ENCODE measurements at places on chromosomes 2 and 18.

DNA sequence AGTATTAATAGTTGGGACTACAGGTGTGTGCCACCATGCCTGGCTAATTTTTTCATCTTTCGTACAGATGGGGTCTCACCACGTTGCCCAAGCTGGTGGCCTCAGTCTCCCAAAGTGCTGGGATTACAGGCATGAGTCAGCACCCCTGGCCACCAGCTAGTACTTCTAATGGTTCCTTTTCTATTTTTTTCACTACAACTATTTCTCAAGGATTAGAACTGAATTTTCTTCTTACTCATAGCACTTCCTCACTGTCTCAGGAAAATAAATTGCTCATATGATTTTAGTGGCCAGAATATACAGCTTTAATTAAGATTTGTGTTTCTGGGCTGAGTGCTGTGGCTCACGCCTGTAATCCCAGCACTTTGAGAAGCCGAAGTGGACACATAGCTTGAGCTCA is 43.2 kb upstream of the SOS1 start:
- no peaks in the 10 kb centered on the region for H3K36me3 ChIP-seq
- H3K4me3 ChIP-seq = no peak overlapping the region
- no peak overlapping the region for H3K27ac ChIP-seq
- H3K27me3 ChIP-seq = no peaks in the 10 kb centered on the region
- no peak for DNase-seq

DNA sequence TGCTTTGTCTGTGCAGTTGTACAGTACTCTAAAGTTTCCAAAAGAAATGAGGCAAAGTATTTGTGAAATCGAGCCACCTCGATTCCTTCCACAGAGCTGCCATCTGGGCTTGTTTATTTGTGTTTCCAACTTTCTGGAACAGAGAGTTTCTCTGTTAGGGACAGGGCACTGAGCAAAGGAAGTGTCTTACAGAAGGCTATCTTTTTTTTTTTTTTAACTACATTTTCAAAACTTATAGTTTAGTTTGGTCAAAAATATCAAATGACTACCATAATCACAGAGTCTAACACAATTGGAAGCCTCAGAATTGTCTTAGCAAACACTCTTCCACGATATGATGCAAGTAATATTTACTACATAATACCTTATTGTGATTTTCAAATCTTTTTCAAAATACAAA is 796 bp downstream of the RFTN2 start:
- H3K27ac ChIP-seq = no peak overlapping the region
- no peak for DNase-seq
- H3K36me3 ChIP-seq = no peaks in the 10 kb centered on the region

GRCh38 chr2:164992818-164993217 is 37.5 kb upstream of the SLC38A11 start:
- no peaks in the 10 kb centered on the region for H3K36me3 ChIP-seq
- H3K4me1 ChIP-seq = peaks cover 21% of the 10 kb centered on the region
- no peak overlapping the region for H3K4me3 ChIP-seq
- H3K27ac ChIP-seq = no peak overlapping the region
- peak; percentile 58 for DNase-seq

DNA sequence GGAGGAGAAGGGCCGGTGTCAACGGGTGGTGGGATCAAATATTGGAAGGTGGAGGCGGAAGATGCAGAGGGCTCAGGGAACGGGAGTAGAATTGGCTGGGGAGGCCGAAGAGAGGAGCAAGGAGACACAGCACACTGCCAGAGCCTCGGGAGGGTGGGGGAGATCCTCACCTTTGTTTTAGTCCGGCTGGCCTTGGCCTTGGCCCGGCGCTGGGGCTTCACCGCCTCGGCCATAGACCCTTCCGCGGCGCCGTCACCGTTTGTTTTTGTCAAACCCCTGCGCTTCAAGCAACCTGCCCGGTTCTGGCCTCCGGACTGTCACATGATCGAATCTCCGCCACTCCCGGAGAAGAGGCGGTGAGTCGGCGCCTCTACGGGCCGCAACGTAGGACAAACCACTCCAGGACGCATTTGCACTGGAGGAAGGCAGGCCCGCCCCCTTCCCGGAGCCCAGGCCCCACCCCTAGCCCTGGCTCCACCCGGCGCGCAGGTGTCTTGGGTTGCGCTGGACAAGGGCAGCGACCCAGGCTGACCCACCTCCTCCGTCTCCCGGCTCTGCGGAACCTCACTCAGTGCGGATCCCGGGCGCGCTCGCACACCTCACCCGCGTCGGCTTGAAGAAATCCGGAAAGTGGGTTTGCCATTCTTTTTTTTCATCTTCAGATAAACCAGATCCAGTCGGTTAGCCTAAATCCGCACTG is at the start of gene EPG5:
Gene EPG5, minus strand, starts transcription at position 323 of the 700 bp plus-strand sequence. Its CDS starts 90 bp downstream, at position 233.
- peaks cover 16% of the 10 kb centered on the region for H3K36me3 ChIP-seq
- peak within 1 kb of the TSS; percentile 76 for H3K4me3 ChIP-seq
- H3K27ac ChIP-seq = peak within 1 kb of the TSS; percentile 22
- peak; percentile 85 for DNase-seq

- peaks cover 17% of the 10 kb centered on the region for H3K4me1 ChIP-seq
- H3K4me3 ChIP-seq = no peak overlapping the region
- no peaks in the 10 kb centered on the region for H3K36me3 ChIP-seq
- H3K27me3 ChIP-seq = no peaks in the 10 kb centered on the region
These were observed 59.1 kb upstream of the PGAP1 start for GRCh38 chr2:196985511-196986183.

Data from SJSA1 (cell line).